HCT116 (cell line): ENCODE measurements at places on chromosomes 4 and X. TPM values are rescaled to one million over a fixed set of nuclear protein-coding genes. Genes with fewer than 3 reads are reported as not detected.
A peak's percentile ranks its signal among the peaks of the same experiment; 100 is the strongest.

Gene ZNF630
- not detected for total RNA-seq

Gene FGG
- 2.7 TPM for total RNA-seq

GRCh38 chr4:84498203-84498934 is 723 bp downstream of the NKX6-1 start:
- peak overlapping the region; percentile 83 for H3K4me3 ChIP-seq
- peak; percentile 8 for DNase-seq
- peak overlapping the region; percentile 56; the same call in 1 of the 2 replicates for H3K27ac ChIP-seq
- no peaks in the 10 kb centered on the region for H3K27me3 ChIP-seq
- no peaks in the 10 kb centered on the region for H3K36me3 ChIP-seq
- no peaks in the 10 kb centered on the region for H3K4me1 ChIP-seq

DNA sequence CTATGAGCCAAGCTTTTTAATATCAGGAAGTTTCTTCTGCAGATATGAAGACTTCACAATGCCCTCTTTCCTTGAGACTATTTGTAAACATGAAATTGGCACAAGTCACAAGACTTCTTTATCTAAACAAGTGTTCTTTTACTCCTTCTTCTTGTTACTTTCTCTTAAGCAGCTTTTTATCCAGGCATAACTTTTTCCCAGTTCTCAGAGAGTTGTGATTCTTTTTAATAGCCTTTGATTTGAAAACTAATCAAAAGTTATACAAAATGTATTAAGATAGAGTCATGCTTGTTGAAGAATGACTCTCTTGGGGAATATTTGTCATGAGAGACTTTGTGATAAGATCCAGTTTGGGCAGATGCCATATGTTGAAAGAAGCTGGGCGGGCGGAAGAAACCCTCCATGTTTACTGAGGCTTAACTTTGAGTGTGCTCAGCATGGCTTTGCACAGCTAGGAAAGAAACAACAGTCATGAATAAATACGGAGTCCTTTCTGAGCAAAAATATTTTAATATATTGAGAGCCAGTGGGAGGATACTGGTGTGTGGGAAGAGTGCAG is 39.3 kb downstream of the SYTL5 start:
- no peaks in the 10 kb centered on the region for H3K36me3 ChIP-seq
- H3K4me1 ChIP-seq, result no peaks in the 10 kb centered on the region
- no peaks in the 10 kb centered on the region for H3K27me3 ChIP-seq
- H3K27ac ChIP-seq, result no peak overlapping the region

DNA sequence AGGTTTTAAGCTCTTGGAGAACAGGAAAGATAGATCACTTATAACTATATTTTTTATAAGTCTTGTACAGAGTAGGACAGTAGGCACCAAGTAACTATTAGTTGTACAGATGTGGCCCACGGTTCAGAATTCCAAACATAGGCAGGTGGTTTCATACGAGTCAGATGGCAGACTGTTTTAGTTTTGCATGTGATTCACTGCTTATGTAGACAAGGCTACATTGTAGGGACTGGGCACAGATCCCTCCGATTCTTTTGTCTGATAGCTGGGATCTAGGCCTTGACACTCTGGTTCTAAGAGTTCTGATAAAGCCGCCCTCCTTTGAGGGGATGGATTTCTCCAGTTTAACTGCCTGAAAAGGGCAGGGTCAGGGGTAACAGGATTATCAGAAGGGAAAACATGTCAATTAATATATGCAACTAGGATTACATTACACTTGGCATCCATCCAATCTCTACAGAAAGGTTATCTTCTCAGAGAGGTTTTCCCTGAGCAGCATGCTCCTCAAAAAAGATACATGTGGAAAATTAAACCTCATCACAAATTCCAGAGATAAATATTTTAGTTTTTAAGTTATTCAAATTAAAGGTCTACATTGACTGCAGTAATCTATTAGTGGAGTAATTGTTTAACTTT is 87.8 kb downstream of the SPRY1 start:
- H3K36me3 ChIP-seq, result no peaks in the 10 kb centered on the region
- no peak for DNase-seq
- no peak overlapping the region for H3K27ac ChIP-seq
- H3K4me3 ChIP-seq, result no peak overlapping the region
- H3K27me3 ChIP-seq, result no peaks in the 10 kb centered on the region

- H3K36me3 ChIP-seq, result no peaks in the 10 kb centered on the region
- no peak overlapping the region for H3K27ac ChIP-seq
- H3K4me1 ChIP-seq, result no peaks in the 10 kb centered on the region
- DNase-seq, result no peak
Observed at GRCh38 chrX:111649638-111650037, 31.3 kb upstream of the ALG13 start.

DNA sequence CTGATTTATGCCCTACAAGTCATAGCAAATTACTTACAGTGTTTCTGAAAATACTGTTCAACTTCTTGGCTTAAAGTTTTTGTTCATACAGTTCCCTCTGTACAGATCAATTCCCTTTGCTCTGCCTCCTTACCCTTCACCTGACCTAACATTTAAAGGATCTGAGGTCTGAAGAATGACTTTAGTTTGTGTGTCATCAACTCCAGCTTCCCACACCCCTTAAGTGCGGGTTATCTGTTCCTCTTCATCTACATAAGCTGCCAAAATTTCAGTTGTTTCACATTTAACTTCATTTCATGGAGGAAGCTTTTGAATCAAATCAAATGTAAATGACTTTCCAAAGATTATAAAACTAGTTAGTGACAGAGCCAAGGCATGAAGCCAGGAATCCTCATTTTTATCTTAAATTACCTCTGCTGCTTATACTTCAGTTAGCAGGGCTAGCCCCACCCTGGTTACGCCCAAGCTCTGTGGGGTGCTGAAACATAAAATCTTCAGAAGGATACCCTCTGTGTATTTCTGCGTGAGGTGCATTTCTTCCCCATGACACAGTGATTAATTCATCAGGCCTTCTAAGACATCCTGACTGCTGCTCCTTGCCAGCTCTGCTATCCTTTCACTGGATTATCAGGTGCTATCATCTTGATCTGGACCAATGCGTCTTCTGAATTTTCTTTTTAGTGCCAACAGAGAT is 16.5 kb downstream of the CXCL1 start:
- no peaks in the 10 kb centered on the region for H3K27me3 ChIP-seq
- no peak for DNase-seq
- no peaks in the 10 kb centered on the region for H3K36me3 ChIP-seq
- H3K27ac ChIP-seq, result no peak overlapping the region
- H3K4me3 ChIP-seq, result no peak overlapping the region

DNA sequence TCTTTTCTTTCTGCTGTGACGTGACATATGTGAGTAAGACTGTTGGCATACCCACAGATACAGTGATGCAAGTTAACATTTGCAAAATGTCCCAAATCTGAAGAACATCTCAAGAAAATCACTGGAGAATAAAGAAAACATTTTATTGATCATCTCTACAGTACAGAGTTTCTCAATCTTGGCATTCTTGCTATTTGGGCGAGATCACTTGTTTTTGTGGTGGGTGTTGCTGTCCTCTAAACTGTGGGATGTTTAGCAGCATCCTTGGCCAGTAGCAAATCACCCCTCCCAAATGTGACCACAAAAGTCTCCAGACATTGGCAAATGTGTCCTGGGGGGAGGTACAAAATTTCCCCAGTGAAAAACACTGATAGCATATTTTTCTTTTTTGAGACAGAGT is 28.8 kb downstream of the AMELX start:
- no peaks in the 10 kb centered on the region for H3K36me3 ChIP-seq
- H3K4me3 ChIP-seq, result no peak overlapping the region
- H3K27me3 ChIP-seq, result no peaks in the 10 kb centered on the region

GRCh38 chr4:45951153-45951552 is 172.7 kb downstream of the GABRG1 start:
- no peaks in the 10 kb centered on the region for H3K36me3 ChIP-seq
- no peaks in the 10 kb centered on the region for H3K27me3 ChIP-seq
- no peak overlapping the region for H3K27ac ChIP-seq
- H3K4me3 ChIP-seq, result no peak overlapping the region
- no peaks in the 10 kb centered on the region for H3K4me1 ChIP-seq

GRCh38 chr4:150547154-150547838 is 34.7 kb upstream of the MAB21L2 start:
- no peaks in the 10 kb centered on the region for H3K4me1 ChIP-seq
- no peaks in the 10 kb centered on the region for H3K27me3 ChIP-seq
- no peaks in the 10 kb centered on the region for H3K36me3 ChIP-seq
- no peak overlapping the region for H3K4me3 ChIP-seq
- no peak overlapping the region for H3K27ac ChIP-seq

DNA sequence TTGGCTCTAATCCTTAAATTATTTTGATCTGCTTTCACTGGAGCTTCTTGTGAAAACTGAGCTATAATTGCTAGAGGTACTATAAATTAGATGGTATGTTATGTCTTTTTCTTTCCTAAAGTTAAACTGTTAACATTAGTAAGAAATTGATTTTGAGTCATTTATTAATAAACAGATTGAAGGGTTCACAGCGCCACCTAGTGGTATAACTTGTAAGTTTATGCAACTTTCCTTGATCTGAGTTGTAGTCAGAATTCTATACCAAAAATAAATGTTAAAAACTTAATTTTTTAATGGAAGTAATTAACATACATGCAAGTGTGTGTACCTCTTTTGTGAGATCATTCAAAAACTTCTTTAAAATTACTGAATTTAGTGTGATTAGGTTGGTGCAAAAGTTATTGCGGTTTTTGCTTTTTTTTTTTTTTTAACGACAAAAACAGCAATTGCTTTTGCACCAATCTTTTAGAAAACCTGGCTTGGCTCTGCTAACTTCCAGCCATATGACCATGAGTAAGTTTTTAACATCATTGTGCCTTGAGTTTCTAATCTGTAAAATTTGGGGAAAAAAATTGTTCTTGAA is 151.5 kb downstream of the CENPC start:
- 0 out of 2 replicates have a peak, but pooled peaks cover 9% of the 10 kb centered on the region for H3K27me3 ChIP-seq
- no peaks in the 10 kb centered on the region for H3K4me1 ChIP-seq
- H3K27ac ChIP-seq, result no peak overlapping the region
- no peak overlapping the region for H3K4me3 ChIP-seq
